Caco-2 (cell line): ENCODE measurements at places on chromosomes 11 and 22.
A peak's percentile ranks its signal among the peaks of the same experiment; 100 is the strongest.

DNA sequence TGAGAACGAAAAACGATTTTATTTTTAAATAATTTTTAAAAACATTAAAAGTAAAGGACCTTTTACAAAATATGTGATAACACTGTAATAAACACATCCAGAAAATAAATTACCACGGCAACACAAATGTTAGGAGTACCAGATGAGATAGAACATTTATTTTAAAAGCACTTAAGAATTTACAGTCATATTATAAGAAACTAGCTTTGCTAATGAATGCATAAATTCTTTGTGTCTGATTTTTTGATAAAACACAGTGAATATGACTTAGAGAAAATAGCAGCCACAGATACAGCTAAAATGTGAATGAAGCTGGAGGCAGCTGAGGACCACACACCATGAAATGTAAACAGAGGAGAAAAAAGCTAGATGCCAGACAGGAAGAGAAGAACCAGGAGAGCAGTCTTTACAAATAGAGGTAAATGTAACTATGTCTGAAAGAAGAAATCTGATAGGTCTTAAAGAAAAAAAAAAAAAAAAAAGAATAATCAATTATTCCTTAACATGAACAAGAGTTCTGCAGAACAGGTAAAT lies 14.6 kb downstream of the CCDC34 start:
- no peak for DNase-seq

GRCh38 chr11:112159098-112160065 lies 4.5 kb downstream of the IL18 start:
- DNase-seq, result no peak

- no peak for DNase-seq
Observed at GRCh38 chr11:92383430-92383829, 158.8 kb downstream of the FAT3 start.

DNA sequence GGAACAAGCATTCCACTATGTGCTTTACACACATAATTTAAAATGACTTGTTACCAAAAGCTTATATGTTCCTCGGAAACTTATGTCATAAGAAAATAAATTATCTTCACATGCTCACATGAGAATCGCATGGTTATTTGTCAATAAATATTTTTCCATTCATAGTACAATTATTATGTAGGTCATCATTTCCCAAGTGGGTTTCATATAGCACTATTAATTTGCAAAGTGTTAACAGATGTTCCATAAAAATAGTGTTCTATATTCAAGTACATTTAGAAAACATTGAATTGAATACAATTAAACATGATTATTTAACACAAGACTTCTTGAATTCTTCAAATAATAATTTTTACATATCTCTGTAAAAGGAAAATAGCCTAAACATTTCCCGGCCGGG lies 23.9 kb downstream of the LRRC4C start:
- DNase-seq, result no peak

DNA sequence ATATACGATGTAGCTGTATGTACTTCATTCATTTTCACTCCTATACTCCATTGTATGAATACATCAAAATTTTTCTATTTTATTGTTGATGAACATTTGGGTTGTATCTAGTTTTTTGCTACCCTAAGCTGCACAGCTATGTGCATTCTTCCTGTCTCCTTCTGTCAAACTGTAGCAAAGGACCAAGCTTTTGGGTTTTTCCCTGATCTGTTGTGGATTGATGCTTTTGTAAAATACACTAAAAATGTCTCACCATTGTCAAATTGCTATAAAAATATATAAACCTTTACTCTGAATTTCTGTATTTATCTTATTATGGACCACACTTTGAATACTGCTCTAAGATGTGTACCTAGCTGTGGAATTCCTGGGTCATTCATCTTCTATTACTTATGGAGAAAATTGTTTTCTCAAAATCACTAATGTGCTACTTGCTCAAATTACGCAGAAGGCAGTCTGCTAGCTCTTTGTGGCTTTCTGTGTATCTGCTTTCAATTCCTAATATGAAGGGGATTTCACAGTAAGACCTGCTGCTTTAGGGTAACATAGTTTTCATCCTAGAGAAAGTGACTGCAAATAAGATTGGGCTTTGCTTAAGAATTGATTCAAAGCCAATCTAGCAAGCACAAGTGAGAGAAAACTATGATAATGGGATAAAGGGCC lies 123.4 kb downstream of the CYP2R1 start:
- no peak for DNase-seq

GRCh38 chr11:45264839-45265515 lies 21.2 kb downstream of the SYT13 start:
- DNase-seq, result no peak

DNA sequence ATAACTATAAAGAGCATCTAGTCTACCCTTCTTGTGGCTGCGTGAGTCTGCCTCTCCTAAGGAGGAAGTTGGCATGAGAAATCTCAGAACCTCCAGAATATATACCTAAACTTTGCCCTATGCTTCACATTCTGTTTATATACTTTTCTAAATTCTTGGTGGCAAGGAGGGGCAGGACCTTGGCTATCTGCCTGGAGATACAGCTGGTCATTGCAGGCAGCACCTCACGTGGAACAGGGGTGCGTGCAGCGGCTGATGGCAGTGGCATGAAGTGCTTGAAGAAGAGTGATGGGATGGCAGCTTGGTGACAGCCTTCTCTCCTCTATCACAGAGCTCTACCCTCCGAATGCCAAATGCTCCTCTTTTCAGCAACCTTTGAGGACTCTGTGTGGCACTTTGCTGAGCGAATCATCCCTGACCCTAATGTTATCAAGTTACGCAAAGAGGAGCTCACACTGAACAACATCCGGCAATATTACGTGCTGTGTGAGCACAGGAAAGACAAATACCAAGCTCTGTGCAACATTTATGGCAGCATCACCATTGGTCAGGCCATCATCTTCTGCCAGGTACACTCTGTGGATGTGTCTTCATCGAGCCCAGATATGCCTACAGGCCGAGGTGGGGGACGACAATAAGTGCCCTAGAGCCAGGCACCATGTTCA lies 12.5 kb downstream of the DDX25 start:
- DNase-seq, result no peak

GRCh38 chr11:27545946-27546345 lies 39.4 kb upstream of the LIN7C start:
- no peak for DNase-seq

DNA sequence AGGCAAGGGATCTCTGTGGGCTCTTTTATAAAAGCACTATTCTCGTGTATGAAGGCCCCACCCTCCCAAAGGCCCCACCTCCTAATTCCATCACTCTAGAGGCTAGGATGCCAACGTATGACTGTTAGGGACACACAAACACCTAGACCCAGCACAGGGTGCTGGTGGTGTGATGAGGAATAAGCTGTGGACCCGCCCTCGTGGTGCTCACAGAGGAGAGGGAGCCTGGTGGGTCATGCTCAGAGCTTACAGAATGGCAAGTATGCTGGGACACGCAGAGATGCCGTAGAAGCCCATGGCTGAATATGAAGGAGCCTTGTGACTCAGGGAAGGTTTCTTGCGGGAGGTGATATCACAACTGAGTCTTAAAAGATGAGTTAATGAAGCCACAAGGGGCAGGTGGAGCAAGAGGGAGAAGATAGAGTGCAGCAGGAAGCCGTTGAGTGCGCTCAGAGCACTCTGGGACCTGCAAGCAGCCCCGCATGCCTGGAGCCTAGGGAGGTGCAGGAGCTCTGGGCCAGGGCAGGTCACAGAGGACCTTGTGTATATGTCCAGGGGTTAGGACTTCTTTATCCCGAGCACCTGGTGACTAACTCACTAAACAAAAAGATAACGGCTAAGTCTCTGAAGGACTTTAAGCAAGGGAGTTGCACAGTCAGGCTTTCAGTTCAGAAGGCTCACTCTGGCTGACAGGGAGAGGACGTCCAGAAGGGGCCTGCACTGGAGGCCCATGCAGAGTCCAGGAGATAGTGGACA lies 160.9 kb downstream of the TRIM29 start:
- peak; percentile 27 for DNase-seq

DNA sequence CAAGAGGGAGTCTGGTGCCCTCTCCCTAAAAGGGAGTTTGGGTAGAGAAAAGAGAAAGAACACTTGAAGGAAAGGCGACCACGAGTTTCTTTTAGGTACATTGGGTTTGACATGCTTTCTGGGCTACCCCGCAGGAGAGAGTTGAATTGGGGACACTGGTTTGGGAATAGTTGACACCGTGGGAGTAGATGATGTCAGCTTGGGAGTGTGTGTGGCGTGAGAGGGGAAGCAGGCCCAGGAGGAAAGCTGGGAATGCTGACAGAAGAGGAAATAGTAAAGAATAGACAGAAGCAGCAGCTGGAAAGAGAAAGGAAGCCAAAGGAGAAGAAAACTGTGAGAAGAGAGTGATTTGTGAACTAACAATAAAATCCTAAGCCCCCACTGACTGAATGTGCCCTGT lies 442.9 kb downstream of the DYNC2H1 start:
- DNase-seq, result no peak

GRCh38 chr11:35763765-35764164 lies 101.2 kb downstream of the TRIM44 start:
- DNase-seq, result no peak

GRCh38 chr11:86933891-86934581 lies 21.2 kb downstream of the FZD4 start:
- DNase-seq, result no peak

- no peak for DNase-seq
Observed at GRCh38 chr11:44505581-44506054, 59.8 kb upstream of the CD82 start.

DNA sequence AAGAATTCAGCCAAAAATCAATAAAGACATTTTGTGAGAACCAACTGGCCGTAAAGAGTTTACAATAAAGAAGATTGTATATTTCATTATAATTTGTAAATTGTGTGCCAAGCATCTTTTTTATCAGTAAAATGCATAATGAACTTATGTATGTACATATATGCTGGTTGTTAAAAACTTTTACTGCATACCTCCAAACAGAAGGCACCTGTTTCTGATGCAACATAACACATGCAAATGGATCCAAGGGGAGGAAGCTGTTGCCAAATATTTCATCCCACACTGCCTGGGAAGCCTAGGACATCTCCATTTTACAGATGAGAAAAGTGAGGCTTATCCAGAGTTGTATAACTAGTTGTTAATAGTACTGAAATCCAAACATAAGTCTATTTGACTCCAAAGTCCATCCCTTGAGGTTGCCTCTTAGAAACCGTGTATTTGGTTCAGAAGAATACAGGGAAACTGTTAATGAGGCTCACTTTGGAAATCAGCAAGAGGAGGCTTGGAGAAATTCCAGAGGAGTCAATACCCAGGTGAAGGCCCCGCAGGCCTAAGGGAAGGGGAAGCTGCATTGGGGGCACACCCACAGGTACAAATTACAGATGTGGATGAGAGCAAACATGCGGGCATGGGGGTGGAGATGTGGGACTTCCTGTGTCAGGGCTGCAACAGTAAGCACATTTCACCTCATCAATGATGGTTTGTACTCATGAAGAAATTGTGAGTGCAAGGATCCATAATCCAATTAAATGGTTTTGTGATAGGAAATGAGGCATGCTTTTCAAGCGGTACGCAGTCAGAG lies 51.1 kb downstream of the RCN1 start:
- no peak for DNase-seq

DNA sequence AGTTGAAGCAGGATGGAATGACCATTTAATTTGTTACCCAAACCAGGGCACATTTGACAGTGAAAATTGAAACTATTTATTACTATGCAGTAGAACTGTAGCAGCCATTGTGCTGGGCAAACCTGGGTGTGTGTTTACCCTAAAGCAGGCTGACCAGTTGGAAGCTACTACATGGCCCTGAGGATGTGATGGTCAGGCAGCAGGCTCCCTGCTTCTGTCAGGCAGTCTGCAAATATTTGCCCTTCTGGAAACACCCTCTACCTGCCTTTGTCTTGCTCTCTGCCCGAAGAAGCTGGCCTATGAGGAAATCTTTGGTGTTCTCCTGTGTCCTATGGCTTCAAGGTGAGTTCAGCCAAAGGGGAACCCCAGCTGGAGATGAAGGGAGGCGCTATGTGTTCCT lies 600.1 kb upstream of the KIRREL3 start:
- no peak for DNase-seq

- no peak for DNase-seq
Observed at GRCh38 chr22:24433001-24433827, 5.8 kb downstream of the ADORA2A start.

DNA sequence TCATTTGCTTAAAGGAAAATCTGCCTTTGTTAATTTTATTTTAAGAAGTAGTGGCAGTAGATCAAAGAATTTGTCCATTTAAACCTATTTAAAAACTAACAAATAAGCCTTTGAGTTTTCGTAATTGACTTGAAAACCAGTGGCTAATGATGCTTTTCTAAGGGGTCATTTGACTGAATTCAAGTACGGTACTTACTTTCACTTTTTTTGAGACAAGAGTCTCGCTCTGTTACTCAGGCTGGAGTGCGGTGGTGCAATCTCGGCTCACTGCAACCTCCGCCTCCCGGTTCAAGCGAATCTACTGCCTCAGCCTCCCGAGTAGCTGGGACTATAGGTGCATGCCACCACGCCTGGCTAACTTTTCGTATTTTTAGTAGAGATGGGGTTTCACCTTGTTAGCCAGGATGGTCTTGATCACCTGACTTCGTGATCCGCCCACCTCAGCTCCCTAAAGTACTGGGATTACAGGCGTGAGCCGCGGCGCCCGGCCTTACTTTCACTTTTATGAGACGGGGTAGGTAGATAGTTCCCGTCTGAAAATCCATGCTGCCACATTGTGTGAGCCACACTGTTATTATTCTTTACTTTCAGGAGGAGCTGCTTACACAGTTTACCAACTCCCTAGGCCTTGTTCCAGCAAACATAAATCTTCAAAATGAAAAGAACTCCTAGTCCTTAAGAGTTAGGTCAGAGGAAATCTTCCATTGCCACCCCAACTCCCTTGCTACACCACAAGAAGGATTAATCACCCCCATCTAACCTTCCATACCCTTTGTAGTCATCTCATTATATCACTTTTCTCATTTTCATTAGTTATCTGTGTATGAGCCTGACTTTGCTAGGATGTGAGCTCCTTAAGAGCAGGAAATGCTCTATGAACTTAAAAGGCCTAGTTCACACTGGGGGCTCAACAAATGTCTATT lies 926.6 kb upstream of the CCDC90B start:
- no peak for DNase-seq

DNA sequence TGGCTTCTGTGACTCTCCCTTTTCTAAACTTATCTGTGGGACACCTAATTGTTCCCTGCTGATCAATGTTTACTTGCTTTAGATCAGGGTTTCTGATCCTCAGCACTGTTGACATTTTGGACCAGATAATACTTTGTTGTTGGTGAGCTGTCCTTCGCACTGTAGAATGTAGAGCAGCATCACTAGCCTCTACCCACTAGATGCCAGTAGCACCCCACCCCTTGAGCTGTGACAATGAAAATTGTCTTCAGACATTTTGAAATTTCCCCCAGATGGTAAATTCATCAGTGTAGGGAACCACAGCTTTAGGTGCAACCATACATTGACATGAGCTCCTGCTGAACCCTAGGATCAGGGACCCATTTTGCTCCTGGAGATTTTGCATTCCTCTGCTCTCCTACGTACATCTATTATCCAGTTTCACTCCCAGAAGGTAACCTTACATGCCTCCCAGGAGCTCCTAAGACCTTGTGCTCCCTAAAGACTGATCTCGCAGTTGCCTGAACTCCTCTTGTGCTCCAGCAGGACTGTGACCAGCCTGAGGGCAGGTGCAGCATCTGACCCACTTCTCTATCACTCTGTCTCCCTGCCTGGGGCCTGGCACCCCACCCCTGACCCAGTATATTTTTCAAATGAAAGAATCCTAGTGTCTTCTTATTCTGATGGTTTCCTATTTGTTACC lies 107.8 kb downstream of the FAR1 start:
- no peak for DNase-seq
